ENCODE measurements at places on chromosomes 2 and 18.
A peak's percentile ranks its signal among the peaks of the same experiment; 100 is the strongest.

DNA sequence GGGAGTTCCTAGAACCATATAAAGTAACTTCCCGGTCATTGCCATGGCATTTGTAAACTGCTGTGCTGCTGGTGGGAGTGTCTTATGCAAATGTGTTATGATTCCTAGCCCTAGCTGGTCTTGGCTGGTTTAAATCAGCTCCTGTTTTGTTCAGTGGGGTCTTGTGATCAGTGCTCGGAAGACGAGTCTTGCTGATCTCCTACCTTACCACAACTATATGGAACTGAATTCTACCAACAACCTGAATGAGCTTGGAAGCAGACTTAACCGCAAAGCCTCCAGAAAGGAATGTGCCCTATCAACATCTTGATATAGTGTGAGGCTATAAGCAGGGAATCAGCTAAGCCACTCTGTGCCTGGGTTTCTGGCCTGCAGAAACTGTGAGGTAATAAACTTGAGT lies 33.5 kb downstream of the POLE4 start:
- DNase-seq, result no peak

DNA sequence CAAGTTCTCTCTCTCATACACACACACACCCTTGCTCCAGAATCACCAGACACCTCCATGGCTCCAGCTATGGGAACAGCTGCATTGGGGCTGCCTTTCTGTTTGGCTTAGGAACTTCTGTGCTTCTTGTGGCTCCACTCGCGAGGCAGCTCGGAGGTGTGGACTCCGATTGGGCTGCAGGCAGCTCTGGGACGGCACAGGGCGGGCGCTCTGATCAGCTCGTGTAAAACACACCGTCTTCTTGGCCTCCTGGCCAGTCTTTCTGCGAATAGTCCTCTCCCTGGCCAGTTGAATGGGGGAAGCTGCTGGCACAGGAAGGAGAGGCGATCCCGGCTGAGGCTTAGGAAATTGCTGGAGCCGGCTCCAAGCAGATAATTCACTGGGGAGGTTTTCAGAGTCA lies 22.4 kb downstream of the FOSL2 start:
- no peak for DNase-seq

DNA sequence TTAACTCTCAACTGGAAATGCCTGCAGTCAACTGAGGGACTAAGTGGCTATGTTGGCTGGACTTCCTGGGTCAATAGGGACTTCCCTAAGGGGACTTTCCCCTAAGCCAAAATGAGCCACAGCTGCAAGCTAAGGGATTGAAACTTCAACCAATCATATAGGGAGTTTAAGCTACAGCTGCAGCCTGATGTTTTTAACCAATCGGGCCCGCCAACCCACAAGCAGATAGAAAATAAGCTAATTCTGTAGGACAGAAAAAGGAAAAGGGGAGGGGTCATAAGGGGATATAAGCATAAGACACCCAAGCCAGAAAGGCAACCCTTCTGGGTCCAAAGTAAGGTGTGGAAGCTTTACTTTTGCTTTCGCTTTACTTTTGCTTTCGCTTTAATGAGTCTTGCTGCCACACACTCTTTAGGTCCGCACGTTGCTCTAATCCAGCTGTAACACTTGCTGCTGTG lies 927.5 kb downstream of the ERBB4 start:
- DNase-seq, result peak; percentile 25

- DNase-seq, result no peak
Measured at GRCh38 chr2:18077704-18078103, 199.2 kb downstream of the KCNS3 start.

GRCh38 chr18:26082475-26082874 lies 7.9 kb downstream of the SS18 start:
- DNase-seq, result no peak

GRCh38 chr2:219531639-219532377 lies 11.8 kb downstream of the CHPF start:
- no peak for DNase-seq

GRCh38 chr18:32450874-32451273 lies 19.8 kb downstream of the GAREM1 start:
- no peak for DNase-seq

DNA sequence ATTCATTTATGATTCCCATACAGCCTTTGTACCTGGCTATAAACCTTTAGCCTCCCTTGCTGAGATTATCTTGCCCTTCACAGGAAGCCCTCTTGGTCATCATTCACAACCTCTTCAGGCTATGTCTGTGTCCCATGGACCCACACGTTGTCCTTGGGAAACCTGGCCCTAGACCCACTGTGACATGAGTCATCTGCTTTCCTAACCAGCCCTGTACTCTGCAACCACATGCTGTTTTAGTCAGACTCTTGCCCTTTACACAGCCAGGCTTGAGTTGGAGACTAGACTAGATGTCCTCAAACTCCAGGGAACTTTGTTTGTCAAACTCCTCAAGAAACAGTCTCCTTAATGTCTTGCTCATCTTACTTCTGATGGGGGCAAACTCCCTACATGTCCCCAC lies 229.3 kb upstream of the ZSWIM2 start:
- no peak for DNase-seq

DNA sequence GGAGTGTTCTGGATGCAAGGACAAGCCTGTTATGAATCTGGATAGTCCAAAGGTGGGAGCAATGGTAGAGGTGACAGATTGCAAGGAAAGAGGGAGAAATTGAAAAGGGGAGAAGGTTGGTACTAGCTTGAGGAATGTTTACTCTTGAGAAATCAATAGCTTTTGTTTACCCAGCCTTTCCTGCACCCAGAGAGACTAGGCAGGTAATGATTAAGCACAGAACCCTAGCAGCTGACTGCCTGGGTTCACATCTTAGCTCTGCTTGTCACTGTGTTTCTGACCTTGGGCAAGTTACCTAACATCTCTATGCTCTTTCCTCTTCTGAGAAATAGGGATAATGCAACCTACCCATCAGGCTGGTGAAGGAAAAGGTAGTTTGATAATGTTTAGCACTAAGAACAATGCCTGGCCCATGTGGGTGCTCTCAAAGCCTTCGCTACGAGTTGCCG lies 178.6 kb downstream of the MGAT5 start:
- no peak for DNase-seq

- no peak for DNase-seq
Measured at GRCh38 chr2:99727199-99727598, 237.4 kb upstream of the REV1 start.

- DNase-seq, result peak; percentile 34
Measured at GRCh38 chr2:207164006-207164831, 1.5 kb downstream of the KLF7 start.

GRCh38 chr2:118309946-118310680 lies 221.8 kb downstream of the INSIG2 start:
- DNase-seq, result peak; percentile 60

GRCh38 chr18:23204589-23205235 lies 69.4 kb downstream of the CABLES1 start:
- DNase-seq, result no peak

DNA sequence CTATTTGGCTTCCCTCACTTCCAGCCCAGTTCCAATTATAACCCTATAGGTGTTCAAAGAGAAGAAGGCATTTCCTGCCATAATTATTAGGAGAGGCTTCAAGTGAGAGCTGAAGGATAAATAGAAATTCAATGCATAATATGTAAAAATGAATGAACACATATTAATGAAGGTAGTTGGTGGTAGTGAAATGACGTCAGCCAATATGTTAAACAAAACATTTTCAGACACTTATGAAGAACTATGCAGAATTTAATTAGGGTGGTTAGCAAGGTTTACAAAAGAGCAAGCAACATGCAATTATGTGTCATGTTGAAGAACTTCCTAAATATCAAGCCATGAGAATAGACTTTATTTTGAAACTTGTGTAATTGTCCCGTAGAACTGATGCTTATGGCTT lies 858.8 kb upstream of the DDX18 start:
- DNase-seq, result no peak

- DNase-seq, result no peak
Measured at GRCh38 chr18:36360256-36360909, 62.9 kb downstream of the FHOD3 start.

DNA sequence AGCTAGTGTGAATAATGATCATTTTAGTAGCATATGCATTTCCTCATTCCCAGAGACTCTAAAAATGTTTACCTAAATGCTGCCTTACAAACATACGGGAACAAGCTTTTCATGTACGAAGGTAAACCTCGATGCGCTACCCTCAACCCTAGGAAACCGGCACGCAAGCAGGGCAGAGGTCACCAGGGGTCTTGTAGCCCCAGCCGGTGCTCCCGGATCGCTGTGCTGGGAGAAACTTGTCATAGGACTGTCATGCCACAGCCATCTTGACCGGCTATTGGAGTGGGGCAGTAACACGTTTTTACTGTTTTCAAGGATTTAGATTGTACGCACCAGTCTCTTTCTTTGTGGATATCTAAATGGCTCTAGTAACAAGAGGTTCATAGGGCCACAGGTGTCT lies 34.8 kb upstream of the NFATC1 start:
- no peak for DNase-seq

DNA sequence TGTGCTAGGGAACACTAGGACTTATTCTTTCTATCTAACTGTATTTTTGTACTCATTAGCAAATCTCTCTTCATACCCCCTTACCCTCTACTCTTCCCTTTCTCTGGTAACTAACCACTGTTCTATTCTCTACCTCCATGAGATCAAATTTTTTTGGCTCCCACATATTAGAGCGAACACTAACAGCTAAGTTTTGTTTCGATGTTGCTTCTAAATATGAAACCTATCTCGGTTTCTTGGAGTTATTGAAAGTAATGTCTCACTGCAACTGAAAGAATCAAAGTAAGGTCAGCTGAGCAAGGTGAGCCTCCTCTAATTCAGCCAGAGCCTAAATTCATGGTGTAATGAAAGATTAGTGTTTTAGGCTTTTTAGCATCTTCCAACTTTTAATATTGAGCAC lies 957.6 kb downstream of the CPS1 start:
- no peak for DNase-seq

DNA sequence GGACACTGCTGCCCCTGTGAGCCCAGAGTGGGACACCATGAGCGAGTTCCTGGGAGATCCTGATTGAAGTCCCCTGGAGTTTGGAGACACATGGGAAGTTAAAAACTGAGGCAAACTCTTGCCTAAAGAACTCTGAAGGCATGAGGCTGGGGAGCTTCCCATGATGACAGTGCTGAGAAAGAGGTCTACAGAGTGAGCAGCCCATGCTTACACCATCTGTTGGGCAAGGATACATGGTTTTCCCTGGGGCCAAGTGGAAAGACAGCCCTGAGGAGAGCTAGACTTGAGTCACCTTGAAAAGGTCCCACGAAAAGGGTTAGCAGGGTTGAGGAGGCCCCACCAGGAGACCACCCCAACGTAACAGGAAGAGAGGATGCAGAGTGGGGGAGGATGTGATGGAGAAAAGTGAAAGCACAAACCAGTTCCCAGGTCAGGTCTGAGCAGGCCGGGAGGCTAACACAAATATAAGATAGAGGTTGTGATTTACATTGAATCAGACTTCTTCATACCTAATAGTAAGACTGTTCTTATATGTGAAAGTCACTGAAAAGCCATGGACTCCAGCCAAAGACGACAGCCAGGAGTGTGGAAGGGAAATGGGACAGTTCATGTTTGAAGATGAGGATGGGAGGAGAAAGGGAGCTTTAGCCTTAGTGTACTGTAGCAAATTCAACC lies 13.5 kb upstream of the FEZ2 start:
- no peak for DNase-seq

GRCh38 chr2:86223140-86223926 lies 24.1 kb downstream of the MRPL35 start:
- DNase-seq, result no peak

DNA sequence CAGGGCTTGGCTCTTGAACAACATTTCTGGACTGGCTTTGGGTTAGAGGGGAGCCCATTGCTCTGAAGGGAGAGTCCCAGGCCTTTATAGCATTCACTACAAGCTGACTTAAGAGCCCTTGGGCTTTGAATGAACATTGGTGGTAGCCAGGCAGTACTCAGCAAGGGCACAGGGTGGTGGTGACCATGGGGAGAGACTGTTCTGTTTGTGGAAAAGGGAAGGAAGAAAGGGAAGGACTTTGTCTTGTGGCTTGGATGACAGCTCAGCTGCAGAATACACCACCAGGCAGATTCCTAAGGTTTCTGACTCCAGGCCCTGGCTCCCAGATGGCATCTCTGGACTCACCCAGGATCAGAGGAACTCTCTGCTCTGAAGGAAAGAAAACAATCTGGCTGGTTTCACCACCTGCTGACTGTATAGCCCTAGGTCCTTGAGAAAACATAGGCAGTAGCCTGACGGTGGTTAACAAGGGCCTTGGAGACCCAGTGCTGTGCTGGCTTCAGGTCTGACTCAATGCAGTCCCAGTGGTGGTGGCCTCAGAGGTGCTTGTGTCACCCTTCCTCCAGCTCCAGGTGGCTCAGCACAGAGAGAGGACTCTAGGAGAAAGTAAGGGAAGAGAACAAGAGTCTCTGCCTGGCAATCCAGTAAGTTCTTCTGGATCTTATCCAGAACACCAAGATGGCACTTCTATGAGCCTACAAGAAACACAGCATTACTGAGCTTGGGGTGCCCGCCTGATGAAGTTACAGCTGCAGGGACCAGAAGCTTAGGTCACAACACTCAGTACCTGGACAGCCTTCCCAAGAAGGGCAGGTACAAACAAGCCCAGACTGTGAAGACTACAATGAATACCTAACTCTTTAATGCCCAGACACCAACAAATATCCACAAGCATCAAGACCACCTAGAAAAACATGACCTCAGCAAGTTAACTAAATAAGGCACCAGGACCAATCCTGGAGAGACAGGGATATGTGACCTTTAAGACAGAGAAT lies 16.4 kb upstream of the ABCB11 start:
- no peak for DNase-seq

GRCh38 chr2:190696792-190697398 lies 48.0 kb downstream of the NAB1 start:
- DNase-seq, result no peak

DNA sequence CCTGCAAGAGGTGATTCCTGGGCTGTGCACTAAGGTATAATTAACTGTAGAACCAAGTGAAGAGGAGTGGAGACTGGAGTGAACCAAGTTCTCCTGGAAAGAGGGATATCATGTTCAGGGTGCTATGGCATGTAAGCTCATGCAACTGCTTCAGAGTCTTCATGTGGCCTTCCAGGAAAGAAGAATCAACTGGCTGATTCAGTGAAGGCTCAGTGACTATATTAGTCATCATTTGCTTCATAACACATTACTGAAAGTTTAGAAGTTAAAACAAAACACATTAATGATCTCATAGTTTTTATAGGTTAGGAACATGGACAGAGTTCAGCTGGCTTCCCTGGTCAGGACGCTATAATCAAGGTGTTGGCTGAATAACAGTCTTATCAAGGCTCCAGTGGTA lies 1200.8 kb upstream of the GYPC start:
- DNase-seq, result no peak

Measured in CD4-positive, alpha-beta T cell treated with Interleukin-21 for 1 hour (primary cell).